NCI-H1694 (cell line): ENCODE measurements at places on chromosomes 11 and 22.

- peak; percentile 7 for DNase-seq
These were observed 17.6 kb downstream of the MYH9 start for GRCh38 chr22:36369922-36370791.

DNA sequence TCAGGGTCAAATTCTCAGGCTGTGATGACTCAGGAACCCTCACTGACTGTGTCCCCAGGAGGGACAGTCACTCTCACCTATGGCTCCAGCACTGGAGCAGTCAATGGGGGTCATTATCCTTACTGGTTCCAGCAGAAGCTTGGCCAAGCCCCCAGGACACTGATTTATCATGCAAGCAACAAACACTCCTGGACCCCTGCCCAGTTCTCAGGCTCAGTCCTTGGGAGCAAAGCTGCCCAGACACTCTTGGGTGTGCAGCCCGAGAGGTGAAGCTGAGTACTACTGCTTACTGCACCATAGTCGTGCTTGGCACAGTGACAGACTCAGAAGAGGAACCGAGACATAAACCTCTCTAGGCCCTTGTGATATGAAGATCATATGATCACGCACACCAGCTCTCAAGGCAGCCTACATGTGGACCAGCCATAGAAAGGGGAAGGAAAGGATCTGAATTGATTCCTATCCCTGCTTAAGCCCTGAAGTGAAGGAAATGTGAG lies 58.2 kb downstream of the ZNF280B start:
- no peak for DNase-seq

- DNase-seq = no peak
These were observed 59.0 kb downstream of the ARL14EP start for GRCh38 chr11:30381879-30382278.

GRCh38 chr11:88886796-88887195 lies 179.0 kb downstream of the GRM5 start:
- DNase-seq = peak; percentile 7

- DNase-seq = no peak
These were observed 83.6 kb downstream of the FDX1 start for GRCh38 chr11:110513259-110513801.

- no peak for DNase-seq
These were observed 1.6 kb downstream of the YIF1A start for GRCh38 chr11:66287211-66287888.

DNA sequence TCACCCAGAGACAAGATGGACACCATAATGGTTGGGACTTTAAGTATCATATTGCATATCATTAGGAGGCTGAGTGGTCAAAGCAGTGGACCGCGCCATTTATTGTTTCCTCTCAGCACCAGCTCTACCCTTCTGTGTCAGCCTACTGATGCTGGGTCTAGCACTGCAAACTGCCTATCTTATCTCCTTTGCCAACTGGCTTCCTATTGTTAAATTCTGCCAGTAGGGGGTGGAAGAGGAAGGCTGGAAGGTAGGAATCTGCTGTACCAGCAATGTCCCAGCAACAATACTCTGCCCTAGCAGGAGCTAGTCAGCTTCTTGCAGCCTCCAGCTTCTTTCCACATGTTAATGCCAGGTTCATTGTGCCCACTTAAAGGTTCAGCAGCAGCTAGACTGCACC lies 367.1 kb upstream of the PDGFD start:
- DNase-seq = no peak

DNA sequence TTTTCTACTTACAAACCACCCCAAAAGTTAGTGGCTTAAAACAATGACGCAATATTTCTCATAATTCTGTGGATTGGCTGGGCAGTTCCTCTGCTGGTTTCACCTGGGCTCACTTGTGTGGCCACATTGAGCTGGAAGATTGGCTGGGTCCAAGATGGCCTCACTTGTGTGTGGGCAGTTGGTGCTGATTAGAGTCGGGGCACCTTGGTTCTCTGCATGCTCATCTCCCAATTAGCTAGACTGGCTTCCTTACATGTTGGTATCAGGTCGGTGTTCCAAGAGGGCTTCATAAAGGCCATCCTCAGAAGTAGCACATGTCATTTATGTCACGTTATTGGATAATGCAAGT lies 12.5 kb downstream of the MAML2 start:
- no peak for DNase-seq

DNA sequence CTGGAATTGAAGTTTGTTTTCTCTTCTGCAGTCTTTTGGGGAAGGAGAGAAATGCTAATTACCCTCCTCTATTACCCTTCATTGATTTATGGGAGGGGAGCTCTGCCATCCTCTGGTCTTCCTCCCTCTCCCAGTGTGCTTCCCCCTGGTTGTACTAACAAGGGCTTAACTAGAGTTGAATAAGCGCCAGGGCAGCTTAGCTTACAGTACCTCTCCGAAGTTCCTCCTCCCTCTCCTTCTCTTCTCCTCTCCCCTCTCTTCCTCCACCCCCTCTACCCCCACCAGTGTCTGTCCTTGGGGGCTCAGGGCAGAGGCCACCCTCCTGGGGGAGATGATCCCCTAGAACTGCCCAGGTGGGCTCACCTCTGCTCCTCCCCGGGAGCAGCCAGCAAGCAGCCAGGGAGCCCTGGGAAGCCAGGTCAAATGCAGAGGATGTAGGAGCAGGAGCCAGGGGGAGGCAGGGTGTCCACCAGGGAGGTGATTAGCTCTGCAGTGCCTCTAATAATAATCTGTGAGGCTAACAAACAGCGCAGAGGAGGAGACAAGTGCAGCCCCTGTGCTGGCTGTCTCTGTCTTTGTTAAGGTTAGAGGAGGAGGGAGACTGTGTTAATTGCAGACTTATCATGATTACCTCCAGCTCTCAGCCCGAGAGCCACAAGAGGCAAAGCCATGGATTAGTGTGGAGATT lies 191.6 kb upstream of the CADM1 start:
- no peak for DNase-seq

DNA sequence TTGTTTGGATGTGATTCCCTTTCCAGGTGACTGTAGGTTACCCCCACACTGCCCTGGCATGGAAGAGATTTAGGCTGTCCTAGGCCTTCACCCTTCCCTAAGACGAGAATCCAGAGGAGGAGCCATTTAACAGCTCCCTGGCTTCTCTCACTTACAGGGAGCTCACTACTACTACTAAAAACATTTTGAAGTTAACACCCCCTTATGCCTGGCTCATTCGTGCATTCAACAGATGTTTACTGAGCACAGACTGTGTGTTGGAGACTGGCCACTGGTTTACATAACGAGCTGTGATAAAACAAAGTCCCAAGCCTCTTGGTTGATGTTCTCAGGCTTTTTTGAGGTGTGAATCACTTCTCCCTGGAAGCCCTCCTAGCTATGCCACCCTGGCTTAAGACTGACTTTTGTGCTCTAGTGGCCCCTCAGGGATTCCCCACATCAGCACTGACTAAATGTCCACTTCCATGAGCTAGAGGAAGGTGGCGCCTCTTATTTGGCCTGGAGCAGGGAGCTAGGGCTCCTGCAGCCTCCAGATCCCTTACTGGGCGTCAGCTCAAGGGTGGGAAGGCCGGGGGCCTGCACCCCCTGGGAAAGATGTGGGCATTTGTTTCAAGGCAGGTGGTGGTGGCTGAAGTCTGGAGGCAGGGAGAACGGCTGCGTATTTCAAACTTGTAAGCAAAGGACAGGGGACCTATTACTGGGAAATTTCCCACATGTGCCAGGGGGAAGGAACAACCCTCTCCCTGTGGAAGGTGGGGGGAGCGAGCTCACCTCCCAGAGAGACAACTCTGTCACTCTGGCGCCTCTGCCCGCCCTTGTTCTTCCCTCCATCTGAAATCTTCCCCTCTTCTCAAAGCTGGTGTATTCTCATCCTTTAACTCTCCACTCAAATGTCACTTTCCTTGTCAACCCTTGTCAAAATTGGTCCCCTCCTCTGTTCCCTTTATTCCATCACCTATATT lies 19.4 kb upstream of the MALAT1 start:
- DNase-seq = no peak

- no peak for DNase-seq
These were observed 39.6 kb downstream of the ARRB1 start for GRCh38 chr11:75311858-75312288.

GRCh38 chr22:40328546-40329456 lies 17.5 kb upstream of the ADSL start:
- no peak for DNase-seq

DNA sequence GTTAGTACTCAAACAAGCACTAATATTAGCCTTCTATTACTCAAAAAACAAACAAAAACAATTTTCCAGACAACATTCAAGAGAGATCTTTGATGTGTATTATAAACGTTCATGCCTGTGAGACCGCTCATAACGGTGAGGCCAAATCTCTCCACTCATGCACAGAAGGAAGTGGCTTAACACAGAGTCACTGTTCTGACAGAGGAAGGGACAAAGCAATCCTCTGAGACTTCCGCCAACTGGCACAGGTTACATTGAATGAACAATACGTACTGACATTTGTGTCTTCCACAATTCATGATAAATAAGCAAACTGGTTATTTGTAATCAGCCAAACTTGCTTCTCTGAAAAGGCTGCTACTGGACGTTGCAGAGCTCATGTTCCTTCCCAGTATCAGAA lies 30.5 kb downstream of the CHKA start:
- no peak for DNase-seq

DNA sequence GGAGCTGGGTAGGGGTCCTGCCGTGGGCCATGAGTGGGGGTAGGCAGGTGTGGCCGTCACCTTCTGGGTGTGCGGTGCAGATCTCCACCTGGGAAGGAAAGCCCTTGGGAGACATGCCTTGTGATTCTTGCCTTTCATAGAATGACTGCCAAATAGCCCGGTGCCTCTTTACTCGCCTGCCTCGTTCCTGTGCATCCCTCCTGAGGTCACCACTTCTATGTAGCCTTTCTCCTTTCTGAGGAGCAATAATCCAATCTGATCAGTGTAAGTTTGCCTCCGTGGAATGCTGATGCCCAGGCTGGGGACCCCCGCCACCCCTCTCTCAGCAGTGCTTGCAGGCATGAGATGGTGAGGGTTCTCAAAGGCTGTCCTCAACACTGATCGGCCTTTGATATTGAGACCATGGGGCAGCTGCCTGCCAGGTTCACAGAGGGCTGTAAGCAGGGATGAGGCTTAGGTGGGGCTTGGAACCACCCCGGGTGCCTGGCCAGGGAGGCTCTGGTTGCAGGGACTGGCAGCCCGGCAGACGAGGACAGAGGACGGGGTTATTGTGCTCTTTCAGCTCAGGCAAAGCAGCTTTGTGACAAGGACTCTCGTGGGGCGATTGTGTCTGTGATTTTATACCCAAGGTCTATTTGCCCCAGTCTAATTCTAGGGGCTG lies 86.1 kb upstream of the WNT7B start:
- DNase-seq = no peak

GRCh38 chr11:32309530-32310213 lies 125.7 kb downstream of the WT1 start:
- peak; percentile 43 for DNase-seq
